Peyer's patch (tissue), 4 donors: ENCODE measurements at places on chromosomes 13 and 19. TPM values are rescaled to one million over a fixed set of nuclear protein-coding genes. Genes with fewer than 3 reads are reported as not detected.
A peak's percentile ranks its signal among the peaks of the same experiment; 100 is the strongest.

DNA sequence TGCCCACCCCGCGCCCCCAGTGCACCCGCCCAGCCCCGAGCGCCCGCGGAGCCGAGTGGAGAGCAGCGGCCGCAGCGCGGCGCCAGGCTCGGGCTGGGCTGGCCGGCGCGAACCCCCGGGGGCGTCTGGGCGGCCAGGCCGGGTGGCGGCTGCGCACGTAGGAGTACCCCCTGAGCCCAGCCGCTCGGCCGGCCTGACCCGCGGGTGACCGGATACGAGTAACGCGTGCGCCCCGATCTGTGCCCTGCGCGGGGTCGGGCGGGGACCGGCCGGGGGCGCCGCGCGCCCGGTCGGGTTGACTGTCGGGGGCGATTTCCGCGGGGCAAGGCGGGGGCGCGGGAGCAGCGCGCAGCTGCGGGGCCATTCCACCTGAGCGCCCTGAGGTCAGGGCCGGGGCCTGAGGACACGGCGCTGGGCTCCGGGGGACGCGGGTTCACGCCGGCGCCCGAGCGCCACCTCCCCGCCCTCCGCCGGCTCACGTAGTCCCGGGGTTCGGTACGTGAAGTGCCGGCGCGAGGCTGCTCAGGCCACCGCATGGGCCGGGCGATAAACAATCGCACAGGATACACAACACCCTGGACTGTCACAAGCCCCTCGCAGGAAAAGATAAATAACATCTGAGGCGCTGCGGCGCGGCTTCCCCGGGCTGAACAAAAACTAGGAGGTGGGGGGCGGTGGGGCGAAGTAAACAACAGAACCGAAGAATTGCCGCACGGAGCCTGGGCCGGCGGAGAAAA lies 37.6 kb upstream of the FLT1 start:
- peak; percentile 61 for DNase-seq

GRCh38 chr19:35483089-35483488 lies 7.2 kb downstream of the KRTDAP start:
- DNase-seq, result no peak

GRCh38 chr13:90533866-90534265 lies 813.6 kb upstream of the MIR17HG start:
- no peak for DNase-seq

GRCh38 chr19:1106841-1107660 lies 3.3 kb downstream of the GPX4 start:
- no peak for DNase-seq

DNA sequence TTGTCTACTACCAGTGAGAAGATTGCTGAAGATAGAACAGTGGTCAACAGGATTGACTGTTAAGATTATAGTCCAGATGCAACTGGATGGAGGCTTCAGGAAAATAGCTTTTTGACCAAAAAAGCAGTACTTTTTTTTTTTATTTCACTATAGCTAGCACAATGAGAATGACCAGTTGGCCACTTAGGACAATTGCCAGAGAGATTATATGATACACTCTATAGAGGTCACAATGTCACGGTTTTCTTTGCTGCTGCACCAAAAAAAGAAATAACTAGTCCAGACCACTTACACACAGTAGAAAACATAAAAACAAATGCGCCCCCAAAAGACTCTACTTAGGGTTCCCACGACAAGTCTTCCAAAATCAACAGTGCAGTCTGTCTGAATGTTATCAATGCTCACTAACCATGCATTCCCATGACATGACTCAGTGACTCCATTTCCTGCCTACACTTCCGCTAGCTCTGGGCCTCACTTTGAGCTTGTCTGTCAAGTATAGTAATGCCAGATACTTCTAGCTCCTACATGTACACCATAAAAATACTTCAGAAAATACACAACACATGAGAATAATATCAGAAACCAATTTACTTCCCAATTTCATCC lies 209.1 kb upstream of the STARD13 start:
- DNase-seq, result no peak

GRCh38 chr19:44570984-44571684 lies 41.7 kb upstream of the CEACAM20 start:
- DNase-seq, result no peak

- DNase-seq, result peak; percentile 95
These were observed 3.5 kb upstream of the DOCK6 start for GRCh38 chr19:11265785-11266236.

REX1BD gene
- total RNA-seq, result 72.7 TPM
